ENCODE measurements at places on chromosomes 6 and 20.

DNA sequence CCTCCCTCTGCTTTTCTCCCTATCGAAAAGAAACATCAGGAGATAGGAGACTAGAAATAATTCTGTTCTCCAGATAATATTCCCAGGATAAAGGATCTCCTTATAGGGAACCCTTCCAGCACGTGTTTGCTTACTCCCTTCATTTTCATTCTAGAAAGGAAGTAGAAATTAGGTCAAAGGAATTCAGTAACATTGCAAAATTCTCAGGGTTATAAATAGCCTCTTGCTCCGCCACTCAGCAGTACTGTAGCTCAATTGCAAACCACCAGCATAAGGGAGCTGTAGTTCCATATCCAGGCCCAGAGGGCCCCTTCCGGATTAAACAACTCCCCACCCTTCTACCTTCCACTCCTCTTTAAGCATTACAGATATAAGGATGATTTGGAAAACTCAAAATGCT lies 6.2 kb downstream of the ELMO2 start:
- DNase-seq: no peak

DNA sequence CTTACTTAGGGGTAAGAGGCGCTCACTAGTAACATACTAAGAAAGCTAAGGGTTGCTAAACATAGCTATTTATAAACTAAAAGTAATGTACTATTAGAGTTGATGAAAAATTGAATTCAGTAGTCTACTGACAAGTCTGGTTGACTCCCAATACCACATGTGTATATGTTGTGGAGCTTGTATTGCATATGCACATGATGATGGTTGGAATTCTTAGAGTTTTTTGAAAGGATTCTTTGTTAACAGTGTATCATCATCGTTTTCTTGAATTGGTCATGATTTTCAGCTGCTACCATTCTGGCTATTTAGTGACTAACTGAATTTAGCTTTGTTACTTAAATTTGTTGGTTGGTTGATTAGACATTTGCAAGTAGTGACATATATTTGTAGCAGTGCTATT lies 27.2 kb downstream of the ABRACL start:
- no peak for DNase-seq

DNA sequence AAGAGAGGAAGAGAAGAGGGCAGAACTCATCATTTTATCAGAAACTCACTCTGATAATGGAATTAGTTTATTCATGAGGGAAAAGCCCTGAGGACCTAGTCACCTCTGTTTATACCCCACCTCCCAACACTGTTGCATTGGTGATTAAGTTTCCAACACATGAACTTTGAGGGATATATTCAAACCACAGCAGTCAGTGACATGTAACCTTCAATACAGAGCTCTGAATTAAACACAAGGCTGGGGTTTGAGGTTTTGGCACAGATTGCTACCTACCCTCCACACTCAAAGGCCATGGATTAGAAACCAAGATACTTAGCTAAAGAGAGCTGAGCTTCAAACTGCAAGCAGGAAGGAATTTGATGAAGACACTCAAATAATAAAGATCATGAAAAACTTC lies 48.5 kb upstream of the MOCS1 start:
- no peak for DNase-seq

DNA sequence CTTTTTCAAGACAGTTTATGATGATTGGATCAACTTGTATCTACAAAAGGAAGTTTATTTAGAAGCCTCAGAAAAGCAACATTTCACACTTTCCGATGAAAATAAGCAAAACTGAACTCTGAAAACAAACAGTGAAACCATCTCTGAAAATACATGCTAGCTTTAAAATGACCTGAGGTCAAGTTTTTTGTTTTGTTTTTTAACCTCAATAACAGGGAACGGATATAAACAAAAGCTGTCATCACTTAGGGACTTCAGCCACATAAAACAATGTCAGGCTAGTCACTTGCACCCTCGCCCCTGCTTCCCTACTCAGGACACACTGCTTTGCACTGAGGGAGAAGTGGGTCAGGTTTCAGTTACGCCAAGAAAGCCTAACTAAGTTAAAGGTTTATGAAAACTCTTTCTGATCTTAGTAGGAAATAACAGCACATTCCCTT lies 11.6 kb downstream of the BACH2 start:
- no peak for DNase-seq

DNA sequence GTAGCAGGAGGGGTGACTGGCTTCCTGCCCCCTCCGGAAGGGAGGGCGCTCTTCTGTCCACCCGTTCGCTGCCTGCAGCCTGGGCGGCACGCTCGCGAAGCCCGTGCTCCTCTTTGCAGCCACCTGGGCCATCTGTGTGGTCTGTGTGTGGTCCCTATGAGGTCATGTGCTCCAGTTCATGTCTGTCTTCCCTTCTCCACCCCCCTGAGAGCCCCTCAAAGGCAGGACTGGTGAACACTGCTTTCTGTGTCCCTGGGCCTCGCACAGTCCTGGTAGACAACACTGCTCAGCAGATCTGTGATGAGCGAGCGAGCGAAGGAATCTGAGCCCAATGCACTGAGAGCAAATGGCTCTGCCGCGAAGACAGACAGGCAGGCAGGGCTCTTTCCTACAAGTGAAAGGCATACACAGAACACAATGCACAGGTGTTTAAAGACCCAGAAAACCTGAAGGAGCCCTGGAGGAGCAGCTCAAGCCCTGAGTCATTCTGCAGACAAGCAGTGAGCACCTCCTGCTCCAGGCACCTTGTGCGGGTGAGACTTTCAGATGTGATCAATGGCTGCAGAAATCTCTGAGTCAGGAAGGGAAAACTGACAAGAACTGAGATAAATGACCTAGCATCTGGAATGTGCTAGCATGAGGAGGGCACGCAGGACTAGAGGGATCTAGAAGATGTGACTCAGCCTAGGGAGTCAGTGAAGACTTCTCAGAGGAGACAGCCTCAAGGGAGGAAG lies 27.1 kb downstream of the PPP1R3G start:
- no peak for DNase-seq
